ENCODE measurements at places on chromosomes 11 and 22. TPM values are rescaled to one million over a fixed set of nuclear protein-coding genes. Genes with fewer than 3 reads are reported as not detected.

Gene DCDC1
- not detected for total RNA-seq

Gene GLB1L3
- total RNA-seq: not detected

Gene OR6T1
- not detected for total RNA-seq

Gene CEP57
- total RNA-seq: 14.3 TPM

Gene TPCN2
- 6.0 TPM for total RNA-seq
